Stimulated activated CD4-positive, alpha-beta T cell treated with anti-CD3 and anti-CD28 coated beads, TNF-alpha, amount 100 ng/mL, for 1 hour (primary cell): ENCODE measurements at places on chromosomes 7 and 10.
A peak's percentile ranks its signal among the peaks of the same experiment; 100 is the strongest.

- no peak for DNase-seq
These were observed 86.4 kb downstream of the RBM20 start for GRCh38 chr10:110730345-110731050.

DNA sequence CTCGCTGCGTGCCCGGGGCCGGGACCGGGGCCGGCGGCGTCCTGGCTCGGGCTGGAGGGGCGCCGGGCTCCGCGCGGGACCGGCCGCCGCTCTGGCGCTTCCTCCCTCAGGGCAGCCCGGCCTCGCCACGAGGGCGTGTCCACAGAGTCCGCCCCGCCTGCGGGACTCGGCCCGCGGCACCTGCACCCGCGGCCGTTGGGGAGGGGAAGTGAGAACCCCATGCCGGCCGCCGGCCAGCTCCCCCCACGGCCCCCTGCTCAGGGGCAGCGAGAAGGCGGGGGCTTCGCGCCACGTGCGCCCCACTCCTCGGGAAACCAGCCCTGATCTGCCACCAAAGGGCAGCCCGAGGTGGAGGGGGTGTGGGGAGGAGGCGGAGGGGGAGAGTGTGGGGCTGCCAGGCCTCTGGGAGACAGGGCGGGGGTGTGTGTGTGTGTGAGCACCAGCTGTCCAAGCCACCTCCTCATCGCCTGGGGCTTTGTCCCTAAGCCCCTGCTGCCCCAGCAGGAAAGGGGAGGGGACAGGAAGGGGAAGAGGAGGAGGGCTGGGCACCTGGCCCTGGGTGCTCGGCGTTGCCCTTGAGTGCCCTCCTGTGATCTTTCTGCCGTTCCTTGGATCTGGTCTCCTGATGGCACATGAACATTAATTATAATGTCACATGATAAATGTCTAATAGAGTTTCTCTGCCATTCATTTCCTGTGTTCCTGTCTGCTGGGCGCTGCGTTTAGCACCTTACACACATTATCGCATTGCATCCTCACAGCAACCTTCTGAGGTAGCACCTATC, at the start of gene PIK3AP1:
TSS of gene PIK3AP1 (minus strand) at position 93 of the 785 bp plus-strand sequence. CDS start 120 bp downstream, outside the sequence.
- DNase-seq = peak; percentile 16

GRCh38 chr10:101466016-101466912, 112.3 kb downstream of the BTRC start:
- no peak for DNase-seq

GRCh38 chr10:10993785-10994184, 23.9 kb upstream of the CELF2 start:
- no peak for DNase-seq

DNA sequence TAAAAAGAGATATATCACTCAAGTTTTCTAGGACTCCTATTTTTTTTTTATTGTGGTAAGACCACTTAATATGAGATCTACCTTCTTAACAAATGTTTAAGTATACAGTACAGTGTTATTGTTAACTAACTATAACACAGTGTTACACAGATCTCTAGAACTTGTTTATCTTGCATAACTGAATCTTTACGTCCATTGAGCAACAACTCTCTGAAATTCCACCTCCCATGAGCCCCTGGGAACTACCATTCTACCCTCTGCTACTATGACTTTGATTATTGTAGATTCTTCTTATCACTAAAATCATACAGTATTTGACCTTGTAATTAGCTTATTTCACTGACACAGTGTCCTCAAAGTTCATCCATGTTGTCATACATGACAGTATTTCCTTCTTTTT, 22.5 kb upstream of the REEP3 start:
- no peak for DNase-seq

DNA sequence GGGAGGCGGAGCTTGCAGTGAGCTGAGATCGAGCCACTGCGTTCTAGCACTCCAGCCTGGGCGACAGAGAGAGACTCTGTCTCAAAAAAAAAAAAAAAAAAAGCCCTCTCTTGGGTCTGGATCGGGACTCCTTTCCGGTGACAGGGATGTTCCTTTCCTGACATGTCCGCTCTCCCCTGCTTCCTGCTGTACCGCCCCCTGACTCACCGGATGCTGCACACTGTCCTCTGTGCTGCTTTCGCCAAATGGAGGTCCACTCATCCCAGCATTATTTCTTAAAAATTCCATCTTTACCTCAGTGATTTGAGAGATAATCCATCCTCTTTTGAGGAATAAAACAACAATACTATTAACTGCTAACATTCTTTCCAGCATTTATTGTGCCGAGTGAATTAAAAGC, 113.8 kb upstream of the EEPD1 start:
- DNase-seq = no peak

GRCh38 chr10:14385596-14386593, 55.2 kb upstream of the FRMD4A start:
- no peak for DNase-seq

- no peak for DNase-seq
These were observed 1.7 kb upstream of the MYO1G start for GRCh38 chr7:44980393-44981034.

- DNase-seq = no peak
These were observed 737.2 kb upstream of the IGFBP3 start for GRCh38 chr7:46658281-46658680.

DNA sequence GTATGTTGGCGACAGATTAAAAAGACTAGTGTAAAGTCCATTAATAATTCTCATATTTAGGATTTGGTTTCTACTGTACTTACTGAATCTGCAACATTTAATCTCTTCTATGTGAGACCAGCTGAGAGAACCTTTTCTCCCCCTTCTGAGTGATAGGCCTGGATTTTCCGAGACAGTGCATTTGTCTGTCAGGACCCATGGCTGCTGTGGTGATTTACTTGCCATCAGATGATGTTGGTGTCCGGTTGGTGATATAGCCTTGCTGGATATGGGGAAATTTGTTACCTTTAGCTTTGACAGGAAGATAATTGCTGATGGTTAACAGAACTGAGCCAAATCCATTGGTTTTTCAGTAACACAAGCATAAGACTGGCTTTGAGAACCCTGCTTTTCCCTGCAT, 517.2 kb downstream of the LRMDA start:
- DNase-seq = no peak

GRCh38 chr7:12127455-12127854, 83.6 kb upstream of the TMEM106B start:
- no peak for DNase-seq

DNA sequence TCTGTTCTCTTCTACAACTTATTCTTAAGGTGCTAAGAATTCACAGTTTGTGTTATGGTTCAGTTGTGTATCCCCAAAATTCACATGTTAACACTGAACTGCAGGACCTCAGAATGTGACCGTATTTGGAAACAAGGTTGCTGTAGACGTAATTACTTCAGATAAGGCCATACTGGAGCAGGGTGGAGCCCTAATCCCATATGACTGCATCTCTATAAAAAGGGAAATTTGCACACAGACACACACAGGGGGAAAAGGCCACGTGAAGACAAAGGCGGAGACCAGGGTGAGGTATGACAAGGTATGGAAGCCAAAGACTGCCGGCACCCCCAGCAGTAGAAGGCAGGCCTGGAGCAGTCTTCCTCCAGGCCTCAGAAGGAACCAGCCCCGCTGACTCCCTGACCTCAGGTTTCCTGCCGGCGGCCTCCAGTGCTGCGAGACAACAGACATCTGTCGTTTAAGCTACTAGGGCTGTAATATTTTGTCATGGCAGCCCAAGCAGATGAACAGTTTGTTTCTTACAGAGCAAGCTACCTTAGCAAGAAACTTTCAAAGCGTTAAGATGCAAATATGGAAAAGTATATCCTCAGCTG, 98.7 kb downstream of the PROSER2 start:
- DNase-seq = no peak

DNA sequence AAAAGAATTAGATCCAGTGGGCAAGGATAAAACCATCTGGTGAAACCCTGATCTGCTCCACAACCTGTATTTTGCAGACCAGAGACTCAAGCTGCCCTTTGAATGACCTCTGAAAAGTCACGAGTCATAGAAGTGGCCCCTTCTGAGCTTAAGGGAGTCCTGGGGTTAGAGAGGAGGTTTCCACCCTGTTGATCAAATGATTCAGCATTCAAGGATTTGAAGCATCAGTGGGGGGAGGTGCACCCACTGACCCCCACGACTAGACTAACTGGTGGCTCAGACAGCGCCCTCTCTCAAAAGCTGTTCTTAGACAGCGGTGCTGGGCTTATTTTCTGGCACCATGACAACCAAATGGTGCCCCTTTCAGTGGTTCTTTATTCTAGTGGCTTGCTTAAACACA, 44.3 kb downstream of the PLCE1 start:
- DNase-seq = no peak

GRCh38 chr10:132550366-132551092, 12.9 kb downstream of the INPP5A start:
- DNase-seq = no peak

GRCh38 chr10:43186150-43186549, 47.9 kb downstream of the CSGALNACT2 start:
- no peak for DNase-seq

DNA sequence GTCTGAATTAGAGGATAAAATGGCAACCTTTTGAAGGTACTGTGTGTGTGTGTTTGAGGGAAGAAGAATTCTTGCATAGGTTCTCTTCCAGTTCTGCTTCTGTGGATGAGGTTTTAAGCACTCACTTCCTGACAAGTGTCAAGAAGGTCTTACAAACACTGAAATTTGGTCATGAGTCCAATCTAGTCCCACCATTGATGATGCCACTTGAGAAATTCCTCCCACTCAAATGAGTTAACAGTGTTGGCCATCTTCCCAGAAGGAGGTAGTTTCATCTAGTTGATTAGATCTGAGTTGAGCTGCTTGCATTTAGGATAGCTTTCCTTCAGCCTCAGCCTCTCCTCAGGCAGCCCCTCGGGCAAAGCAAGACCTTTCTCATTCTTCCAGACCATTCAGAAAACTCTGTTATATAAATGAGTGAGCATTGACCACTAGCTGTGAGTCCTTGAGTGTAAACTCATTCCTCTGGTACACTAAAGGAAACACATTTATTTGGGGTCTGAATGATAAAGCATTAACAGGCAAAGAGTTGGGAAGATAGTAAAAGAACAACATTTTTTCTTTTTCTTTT, 189.5 kb downstream of the TRIL start:
- no peak for DNase-seq

DNA sequence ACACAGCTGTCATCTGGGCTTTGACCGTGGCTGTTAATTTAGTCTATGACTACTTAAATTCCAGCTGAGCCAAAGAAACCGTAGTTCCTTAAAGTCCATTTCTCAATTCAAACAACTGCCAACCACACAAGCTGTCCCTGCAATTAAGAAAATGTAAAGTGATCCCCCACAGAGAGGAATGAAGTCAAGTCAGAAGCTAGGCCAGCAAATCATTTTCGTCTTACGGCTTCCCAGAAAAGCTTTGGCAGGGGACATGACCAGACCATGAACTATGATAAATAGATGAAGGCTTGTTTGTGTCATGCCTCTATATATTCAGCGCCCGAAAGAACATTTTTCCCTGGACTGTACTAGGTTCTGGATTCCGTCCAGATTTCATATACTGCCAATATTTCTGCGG, 54.6 kb downstream of the HACD1 start:
- no peak for DNase-seq

DNA sequence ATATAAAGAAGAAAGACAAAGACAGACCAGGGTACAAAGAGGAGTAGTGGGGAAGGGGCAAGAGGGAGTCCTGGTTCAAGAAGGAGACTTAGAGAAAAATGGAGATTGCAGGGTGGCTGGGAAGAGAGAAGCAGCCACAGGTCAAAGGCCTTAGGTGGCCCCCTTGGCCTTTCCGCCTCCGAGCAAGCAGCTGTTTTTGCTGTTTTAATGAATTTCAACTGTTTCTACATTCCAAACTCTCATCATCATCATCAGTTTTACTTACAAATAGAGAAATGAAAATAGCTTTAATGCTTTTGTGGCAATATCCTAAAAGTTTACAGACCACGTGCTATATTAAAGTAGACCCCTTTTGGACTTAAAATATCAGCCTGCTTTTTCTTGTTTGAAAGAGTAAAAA, 399.7 kb downstream of the EXOC4 start:
- DNase-seq = no peak

- no peak for DNase-seq
These were observed 110.7 kb downstream of the RNF32 start for GRCh38 chr7:156751319-156751718.

GRCh38 chr7:131681961-131682360, 125.5 kb upstream of the PODXL start:
- no peak for DNase-seq

GRCh38 chr7:106465704-106466468, 181.1 kb upstream of the NAMPT start:
- DNase-seq = no peak

- DNase-seq = no peak
These were observed 33.9 kb downstream of the MTPN start for GRCh38 chr7:135943134-135943879.

DNA sequence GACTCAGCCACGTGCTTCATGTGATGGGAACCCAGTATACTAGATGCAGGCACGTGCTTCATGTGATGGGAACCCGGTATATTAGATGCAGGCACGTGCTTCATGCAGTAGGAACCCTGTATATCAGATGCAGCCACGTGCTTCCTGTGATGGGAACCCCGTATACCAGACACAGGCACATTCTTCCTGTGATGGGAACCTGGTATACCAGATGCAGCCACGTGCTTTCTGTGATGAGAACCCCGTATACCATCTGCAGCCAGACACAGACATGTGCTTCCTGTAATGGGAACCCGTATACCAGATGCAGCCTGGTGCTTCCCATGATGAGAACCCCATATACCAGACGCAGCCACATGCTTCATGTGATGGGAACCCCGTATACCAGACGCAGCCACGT, 44.0 kb downstream of the MGMT start:
- no peak for DNase-seq

DNA sequence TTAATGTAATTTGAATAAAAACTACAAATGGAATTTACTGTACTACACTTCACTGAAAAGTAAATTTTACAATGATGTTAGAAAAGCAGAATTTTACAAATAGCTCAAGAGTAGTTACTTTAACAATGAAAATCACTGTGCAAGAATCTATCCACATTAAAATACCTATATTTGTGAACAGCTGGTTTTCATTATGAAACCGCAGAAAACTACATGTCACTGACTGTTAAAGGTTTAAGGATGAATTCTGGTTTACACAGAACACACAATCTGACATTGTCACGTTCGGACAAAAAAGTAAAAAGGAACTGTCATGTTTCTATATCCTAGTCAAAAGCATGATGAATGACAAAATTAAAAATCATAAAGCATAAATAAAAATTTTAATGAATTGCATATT, 415.3 kb upstream of the PRKCQ start:
- DNase-seq = no peak

DNA sequence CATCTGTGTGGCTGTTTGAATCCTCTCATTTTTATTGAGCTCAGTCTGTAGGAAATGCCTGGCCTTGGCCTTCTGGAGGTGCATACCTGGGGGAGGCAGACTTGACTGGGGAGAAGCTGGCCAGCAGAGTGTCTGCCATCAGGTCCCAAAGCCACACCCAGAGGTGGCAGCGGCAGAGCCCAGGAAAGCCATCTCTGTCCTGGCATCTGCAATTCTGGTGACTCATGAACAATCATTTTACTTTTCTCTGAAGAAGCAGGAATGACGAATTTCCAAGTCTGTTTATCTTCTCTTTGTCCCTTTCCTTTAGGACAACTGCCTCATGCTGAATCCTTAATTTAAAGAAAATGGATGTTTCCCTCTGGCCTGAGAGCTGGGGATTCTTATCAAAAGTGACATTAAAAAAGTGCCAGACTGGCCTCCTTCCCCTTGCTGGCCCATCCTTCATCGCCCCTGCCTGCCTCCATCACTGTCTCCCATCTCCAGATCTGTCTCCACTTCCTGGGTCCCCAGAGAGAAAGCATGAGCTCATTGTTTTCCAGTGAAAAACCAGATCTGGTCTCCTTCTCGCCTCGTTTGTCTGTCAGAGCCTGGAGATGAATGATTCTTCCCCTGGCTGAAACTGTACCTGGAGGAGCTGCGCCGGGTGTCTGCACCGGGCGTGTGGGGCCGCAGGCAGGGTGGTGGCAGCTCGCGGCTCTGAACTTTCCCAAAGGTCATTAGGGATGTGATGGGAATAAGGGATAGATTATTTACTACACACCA, 124.5 kb downstream of the TMEM178B start:
- DNase-seq = no peak
